ENCODE measurements at places on chromosomes 4 and X. TPM values are rescaled to one million over a fixed set of nuclear protein-coding genes. Genes with fewer than 3 reads are reported as not detected.
A peak's percentile ranks its signal among the peaks of the same experiment; 100 is the strongest.

DNA sequence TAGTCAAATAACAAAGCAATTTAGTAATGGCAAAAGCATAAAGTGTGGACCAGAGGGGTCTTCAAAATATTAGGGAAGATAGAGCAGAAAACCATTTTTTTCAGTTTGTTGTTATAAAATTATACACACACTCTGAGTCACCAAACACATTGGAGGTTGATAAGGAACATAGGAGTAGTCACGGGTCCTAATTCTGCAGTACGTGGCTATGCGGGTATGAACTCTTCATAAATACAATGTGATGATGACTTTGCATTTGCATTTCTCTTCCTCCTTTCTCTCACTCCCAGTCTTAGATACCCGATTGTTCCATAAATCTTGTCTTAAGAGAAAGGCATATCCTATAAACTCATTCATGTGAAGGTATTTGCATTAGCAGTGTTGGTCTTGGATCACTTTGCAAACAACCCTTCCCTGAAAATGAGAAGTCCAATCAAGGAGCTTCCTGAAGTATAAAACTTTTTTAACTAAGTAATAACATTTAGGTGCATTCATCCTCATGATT lies 223.6 kb downstream of the PALLD start:
- H3K27ac ChIP-seq: no peak overlapping the region
- no peaks in the 10 kb centered on the region for H3K27me3 ChIP-seq
- no peaks in the 10 kb centered on the region for H3K36me3 ChIP-seq
- no peaks in the 10 kb centered on the region for H3K4me1 ChIP-seq
- no peak overlapping the region for H3K4me3 ChIP-seq

DNA sequence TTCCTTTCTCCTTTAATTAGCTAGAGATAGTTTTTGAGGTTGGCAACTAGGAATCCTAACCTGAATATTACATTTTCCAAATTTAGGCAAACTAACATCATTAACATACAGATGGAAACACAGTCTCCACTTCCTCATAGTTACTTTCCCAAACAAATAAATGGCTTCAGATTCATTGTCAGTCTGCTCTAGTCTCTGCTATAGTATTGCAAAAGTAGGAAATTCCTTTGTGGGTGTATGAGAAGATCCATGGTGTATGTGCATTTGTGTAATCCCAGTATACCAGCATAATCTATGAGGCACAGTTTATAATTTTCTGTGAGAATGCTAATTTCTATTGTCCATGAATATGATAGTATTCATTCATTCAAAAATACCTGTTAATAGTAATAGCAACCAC lies 3.0 kb upstream of the NDP start:
- no peak overlapping the region for H3K4me3 ChIP-seq
- DNase-seq: no peak
- H3K36me3 ChIP-seq: no peaks in the 10 kb centered on the region

DNA sequence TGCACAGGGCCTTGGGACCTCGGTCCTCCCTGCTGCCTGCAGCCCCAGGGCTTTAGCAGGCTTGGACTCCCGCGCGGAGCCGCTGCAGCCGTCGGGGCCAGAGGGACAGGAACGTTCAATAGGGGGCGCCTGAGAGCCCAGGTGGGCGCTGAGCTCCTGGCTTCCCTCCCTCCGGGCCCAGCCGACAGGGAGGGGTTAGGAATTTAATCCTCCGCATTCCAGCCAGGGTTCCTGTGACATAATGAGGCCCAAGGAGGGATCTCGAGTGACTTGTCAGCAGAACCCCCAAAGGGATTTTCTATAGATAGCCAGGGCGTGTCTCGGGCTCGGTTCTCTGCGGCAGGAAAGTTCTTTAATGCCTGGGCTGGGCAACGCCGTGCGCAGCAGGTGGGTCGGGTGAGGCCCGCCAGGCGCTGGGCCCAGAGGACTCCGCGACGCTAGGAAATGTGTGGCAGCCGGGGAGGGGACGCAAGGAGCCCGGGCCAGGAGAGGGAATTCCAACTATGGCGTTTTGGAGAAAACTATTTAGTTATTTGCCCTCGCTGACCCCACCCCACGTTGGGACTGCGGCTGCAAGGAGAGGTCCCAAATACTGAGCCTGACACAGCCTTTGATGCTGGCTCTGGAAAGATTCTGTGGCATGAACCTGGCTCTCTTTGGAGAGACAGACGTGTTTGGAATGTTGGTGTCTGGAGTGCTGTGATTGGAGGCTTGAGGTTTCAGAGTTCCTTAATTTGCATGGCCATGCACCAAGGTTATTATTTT lies 285.2 kb upstream of the GATB start:
- DNase-seq: peak; percentile 86
- H3K27me3 ChIP-seq: no peaks in the 10 kb centered on the region
- no peak overlapping the region for H3K4me3 ChIP-seq
- peak overlapping the region; percentile 25 for H3K27ac ChIP-seq
- no peaks in the 10 kb centered on the region for H3K36me3 ChIP-seq

GRCh38 chr4:103046416-103047290 lies 27.1 kb upstream of the SLC9B1 start:
- no peak overlapping the region for H3K4me3 ChIP-seq
- no peak overlapping the region for H3K27ac ChIP-seq
- DNase-seq: peak; percentile 62

JADE1 gene
- total RNA-seq: 26.8 TPM

DCAF4L1 gene
- total RNA-seq: 0.10 TPM

DNA sequence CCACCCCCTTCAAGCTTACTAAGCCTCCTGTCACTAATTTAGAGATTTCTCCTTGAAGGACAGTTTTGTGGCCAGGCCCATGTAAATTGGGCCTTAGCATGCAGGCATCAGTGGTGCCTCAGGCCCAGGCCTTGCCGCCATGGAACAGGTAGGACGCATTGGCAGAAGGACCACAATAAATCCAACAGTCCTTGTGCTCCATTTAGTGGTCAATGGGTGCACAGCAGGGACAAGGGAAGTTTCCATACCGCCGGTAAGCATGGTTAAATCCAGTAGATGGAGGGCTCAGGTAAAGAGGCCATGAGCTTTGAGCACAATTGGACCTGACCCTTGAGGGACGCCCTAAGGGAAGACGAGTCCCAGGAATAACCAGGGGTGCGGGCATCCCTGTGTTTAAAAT lies 97.3 kb downstream of the UGT2B28 start:
- no peak overlapping the region for H3K27ac ChIP-seq
- H3K36me3 ChIP-seq: no peaks in the 10 kb centered on the region
- H3K27me3 ChIP-seq: no peaks in the 10 kb centered on the region
- H3K4me1 ChIP-seq: no peaks in the 10 kb centered on the region

PNMA6A gene
- 4.5 TPM for total RNA-seq

RRH gene
- not detected for total RNA-seq

GRCh38 chr4:40246011-40246900 lies 49.4 kb downstream of the RHOH start:
- peaks cover 4% of the 10 kb centered on the region for H3K4me1 ChIP-seq
- no peak overlapping the region for H3K4me3 ChIP-seq
- DNase-seq: no peak
- no peak overlapping the region for H3K27ac ChIP-seq
- no peaks in the 10 kb centered on the region for H3K27me3 ChIP-seq

GRCh38 chr4:85774489-85774888 lies 299.5 kb downstream of the ARHGAP24 start:
- H3K4me3 ChIP-seq: no peak overlapping the region
- H3K36me3 ChIP-seq: no peaks in the 10 kb centered on the region
- H3K27ac ChIP-seq: no peak overlapping the region
- H3K4me1 ChIP-seq: peaks cover 4% of the 10 kb centered on the region
- no peak for DNase-seq

- peak; percentile 71 for DNase-seq
- no peaks in the 10 kb centered on the region for H3K4me1 ChIP-seq
- no peak overlapping the region for H3K4me3 ChIP-seq
Observed at GRCh38 chrX:71128915-71129765, 10.7 kb downstream of the MED12 start.

GRCh38 chr4:39004758-39005157 lies 27.5 kb downstream of the TMEM156 start:
- no peak overlapping the region for H3K4me3 ChIP-seq
- peak overlapping the region; percentile 45 for H3K27ac ChIP-seq
- H3K27me3 ChIP-seq: no peaks in the 10 kb centered on the region

FGFRL1 gene
- 28.1 TPM for total RNA-seq

DNA sequence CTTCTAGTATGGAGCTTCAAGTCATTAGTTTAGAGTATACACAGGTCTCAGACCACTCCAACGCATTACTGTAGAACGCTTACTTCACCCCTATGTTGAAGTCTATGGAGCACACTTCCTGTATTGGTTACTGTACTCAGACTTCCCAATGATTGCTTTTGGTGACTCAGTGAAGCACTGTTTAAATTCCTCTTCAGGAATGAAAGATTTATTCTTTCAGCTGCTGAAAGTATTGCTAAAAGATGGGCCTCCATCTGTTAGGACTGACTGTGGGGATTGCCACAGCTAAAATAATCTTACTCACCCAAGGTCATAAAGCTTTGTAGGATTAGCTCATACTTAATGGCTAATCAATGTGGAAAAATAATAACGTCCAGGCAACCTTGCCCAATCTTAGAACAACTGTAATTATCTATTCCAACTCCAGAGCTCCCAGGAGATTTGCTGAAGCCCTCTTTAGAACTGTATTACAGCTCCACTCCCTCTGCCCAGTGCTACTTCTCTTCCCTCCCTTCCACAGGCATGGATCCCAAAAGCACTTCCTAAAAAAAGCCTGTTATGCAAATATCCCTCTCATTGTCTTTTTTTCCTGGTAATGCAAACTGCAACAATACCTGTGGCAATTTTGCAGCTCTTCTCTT lies 281.9 kb upstream of the HS3ST1 start:
- no peak overlapping the region for H3K4me3 ChIP-seq
- H3K27me3 ChIP-seq: no peaks in the 10 kb centered on the region
- no peak for DNase-seq
- H3K27ac ChIP-seq: no peak overlapping the region

TCP11X2 gene
- 0.72 TPM for total RNA-seq

LINC00632 gene
- total RNA-seq: 310 TPM

GRCh38 chrX:11347300-11347699 lies 54.1 kb downstream of the AMELX start:
- H3K36me3 ChIP-seq: no peaks in the 10 kb centered on the region
- no peak for DNase-seq
- H3K4me1 ChIP-seq: peaks cover 12% of the 10 kb centered on the region
- H3K27ac ChIP-seq: peak overlapping the region; percentile 36
- H3K27me3 ChIP-seq: no peaks in the 10 kb centered on the region

GRCh38 chr4:157014621-157015591 lies 43.3 kb upstream of the PDGFC start:
- no peak overlapping the region for H3K27ac ChIP-seq
- peak; percentile 7 for DNase-seq
- no peaks in the 10 kb centered on the region for H3K36me3 ChIP-seq
- no peaks in the 10 kb centered on the region for H3K4me1 ChIP-seq

DNA sequence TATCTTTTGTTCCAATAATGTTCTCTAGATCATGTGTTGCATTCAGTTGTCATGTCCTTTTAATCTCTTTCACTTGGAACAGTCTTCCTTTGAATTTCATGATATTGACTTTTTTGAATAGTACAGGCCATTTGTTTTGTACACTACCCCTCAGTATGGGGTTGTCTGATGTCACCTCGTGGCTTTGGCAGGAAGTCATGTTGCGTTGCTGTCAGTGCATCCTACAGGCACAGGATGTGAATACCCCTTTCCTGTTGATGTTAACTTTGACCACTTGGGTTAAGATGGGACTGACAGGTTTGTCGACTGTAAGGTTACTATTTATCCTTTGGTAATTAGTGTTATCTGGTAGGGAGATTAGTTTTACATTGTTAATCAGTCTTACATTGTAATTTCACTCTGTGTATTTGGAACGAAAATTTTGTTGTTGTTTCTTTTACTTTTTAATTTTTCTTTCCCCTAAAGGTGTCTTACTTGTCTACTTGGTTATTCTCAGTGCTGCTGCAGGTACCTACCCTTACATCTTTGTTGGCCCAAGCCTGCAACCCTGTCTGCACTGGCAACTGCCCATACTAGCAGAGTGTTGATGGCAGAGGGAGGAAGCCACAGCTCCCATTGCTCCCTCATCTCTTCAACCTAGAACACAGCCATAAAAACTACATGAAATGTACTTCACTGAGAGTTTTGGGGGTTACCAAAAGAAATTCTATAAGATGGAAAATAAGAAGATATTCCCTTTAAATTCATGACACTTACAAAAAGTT lies 14.7 kb upstream of the ATP8A1 start:
- no peaks in the 10 kb centered on the region for H3K36me3 ChIP-seq
- H3K4me3 ChIP-seq: no peak overlapping the region
- H3K27ac ChIP-seq: no peak overlapping the region
- no peaks in the 10 kb centered on the region for H3K4me1 ChIP-seq
- no peak for DNase-seq

DNA sequence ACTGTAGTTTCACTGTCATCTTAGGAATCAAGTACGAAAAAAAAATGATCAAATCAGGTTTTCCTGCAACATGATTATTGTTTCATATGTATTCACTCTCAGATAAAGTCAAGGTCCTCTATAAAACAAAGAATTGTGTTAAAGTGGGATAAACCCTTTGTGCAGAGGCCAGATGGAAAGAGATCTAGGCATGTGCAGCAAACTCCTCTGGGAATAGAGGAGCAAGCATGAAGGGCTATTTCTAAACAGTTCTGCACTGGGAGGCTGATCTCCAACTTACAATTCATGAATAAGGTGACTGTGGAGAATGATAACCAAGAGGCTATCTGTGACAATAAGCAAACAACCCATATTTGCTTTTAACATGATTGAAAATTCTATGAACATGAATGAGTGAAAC lies 2.4 kb upstream of the WDFY3 start:
- no peak overlapping the region for H3K27ac ChIP-seq
- DNase-seq: no peak
- no peaks in the 10 kb centered on the region for H3K4me1 ChIP-seq
- H3K27me3 ChIP-seq: no peaks in the 10 kb centered on the region
- H3K36me3 ChIP-seq: no peaks in the 10 kb centered on the region
- H3K4me3 ChIP-seq: no peak overlapping the region

DNA sequence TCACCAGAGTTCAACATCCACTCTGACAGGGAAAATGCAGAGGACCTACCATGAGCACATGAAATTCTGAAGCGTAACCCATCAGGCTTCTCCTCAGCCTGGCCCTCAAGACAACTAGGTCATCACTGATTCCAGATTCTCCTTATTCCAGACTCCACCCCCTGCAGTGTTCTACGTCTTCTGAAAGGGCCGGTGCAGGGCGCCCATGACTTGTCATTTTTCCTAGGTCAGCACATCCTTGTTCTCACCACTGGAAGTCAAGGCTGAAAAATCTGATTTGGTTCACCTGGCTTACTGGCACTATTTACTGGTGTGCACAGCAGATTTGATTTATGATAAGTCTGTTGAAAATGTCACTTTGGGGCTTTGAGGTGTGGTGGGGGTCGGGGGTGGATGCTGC lies 140.9 kb upstream of the KLF3 start:
- H3K27ac ChIP-seq: no peak overlapping the region

LANCL3 gene
- 0.87 TPM for total RNA-seq

MAGED4B gene
- 31.9 TPM for total RNA-seq

DNA sequence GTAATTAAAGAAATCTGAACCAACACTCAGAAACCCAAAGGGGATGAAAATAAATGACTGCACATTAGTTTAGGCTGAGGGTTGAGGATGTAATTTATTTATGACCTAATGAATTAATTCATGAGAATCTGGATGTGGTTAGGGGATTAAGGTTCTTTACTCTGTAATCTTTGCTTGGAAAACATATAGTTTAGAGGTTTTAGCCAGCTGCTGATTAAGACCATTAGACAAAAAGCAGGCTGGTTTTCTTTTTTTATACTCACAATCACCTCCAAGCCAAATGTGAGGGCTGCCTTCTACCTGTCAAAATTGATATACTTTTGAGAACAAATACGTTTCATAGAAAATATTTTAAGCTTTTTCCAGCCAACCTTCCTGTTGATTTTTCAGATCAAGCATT lies 2705.8 kb downstream of the PCDH7 start:
- no peaks in the 10 kb centered on the region for H3K36me3 ChIP-seq
- no peak for DNase-seq

PNMA3 gene
- total RNA-seq: 14.4 TPM

Data from hepatocyte (in vitro differentiated cells).